Activated CD8-positive, alpha-beta memory T cell treated with anti-CD3 and anti-CD28 coated beads for 24 hours (primary cell): ENCODE measurements at places on chromosomes 1 and 21.

- DNase-seq: peak; percentile 85
Observed at GRCh38 chr1:32273391-32274208, 18.3 kb upstream of the HDAC1 start.

DNA sequence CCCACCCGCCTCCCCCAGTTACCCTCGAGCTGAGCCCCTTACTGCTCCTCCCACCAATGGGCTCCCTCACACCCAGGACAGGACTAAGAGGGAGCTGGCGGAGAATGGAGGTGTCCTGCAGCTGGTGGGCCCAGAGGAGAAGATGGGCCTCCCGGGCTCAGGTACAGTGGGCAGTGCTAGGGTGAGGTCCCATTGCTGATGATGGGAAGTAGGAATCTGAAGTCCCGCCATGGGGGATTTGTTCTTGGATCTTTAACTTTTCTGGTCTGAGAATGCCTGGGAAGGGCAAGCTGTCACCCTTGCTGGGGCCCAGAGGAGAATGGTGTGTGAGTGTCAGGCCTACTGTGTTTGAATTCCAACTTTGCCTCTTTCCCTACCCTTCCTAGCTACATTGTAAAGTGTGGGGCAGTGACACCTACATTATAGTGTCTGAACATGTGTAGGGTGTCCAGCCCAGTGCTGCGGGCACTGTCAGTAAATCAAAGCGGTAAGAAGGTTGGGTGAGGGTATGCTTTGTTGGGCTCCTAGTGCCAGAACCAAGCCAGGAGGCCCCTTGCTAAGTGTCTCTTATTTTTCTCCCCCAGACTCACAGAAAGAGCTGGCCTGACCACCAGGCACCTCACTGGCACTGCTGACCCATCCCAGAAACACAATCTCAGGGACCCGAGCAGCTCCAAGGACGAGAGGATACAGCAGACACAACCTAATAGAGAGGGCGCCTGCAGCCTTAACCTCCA is 44.7 kb downstream of the YARS1 start:
- DNase-seq: no peak

GRCh38 chr1:210830034-210831028 is 303.6 kb downstream of the KCNH1 start:
- no peak for DNase-seq

- DNase-seq: no peak
Observed at GRCh38 chr1:41955461-41956159, 36.9 kb upstream of the HIVEP3 start.

DNA sequence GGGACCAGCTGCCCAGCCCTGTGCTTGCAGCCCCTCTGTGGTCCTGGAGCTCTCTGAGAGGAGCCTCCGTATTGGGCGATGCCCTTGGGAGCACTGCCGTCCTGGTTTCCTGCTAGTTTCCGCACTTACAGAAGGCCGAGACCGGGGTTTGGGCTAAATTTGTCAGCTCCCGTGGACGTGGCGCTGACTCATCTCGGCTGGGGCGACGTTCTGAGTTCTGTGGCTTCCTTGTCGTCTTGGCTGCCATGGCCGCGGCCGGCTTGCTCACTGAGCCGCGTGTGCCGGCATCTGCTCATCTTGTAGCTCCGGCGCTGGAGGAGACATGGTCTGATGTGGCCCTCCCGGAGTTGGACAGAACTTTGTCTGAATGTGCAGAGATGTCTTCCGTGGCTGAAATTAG is 64.9 kb downstream of the PCNT start:
- no peak for DNase-seq

DNA sequence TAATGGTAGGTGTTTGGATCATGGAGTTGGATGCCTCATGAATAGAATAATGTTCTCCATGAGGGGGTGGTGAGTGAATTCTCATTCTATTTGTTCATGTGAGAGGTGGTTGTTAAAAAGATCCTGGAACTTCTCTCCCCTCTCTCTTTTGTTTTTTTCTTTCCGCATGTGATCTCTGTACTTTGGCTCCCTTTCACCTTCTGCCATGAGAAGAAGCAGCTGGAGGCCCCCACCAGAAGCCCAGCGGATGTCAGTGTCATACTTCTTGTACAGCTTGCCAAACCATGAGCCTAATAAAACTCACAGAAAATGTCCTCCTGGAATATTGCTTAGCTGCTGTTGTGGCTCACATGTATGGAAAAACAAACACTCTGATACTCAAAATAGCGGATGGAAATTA is 1212.3 kb upstream of the NCAM2 start:
- DNase-seq: no peak

DNA sequence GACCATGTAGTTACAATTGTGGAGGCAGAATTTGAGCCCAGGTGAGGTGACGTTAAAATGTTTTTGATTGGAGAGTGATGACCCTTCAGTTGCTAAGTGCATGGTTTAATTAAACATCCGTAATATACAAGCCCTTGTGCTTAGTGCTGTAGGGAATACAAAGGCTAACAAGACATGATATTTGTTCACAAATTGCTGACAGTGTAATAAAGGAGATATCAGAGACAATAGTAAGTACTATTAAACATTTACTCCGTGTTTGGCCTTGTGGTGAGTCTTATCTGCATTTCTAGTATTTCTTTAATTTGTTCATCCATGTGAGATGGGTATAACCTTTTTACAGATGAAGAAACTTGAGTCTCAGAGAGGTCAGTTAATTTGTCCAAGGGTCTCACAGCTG is 37.9 kb downstream of the RLF start:
- no peak for DNase-seq

GRCh38 chr1:245404952-245405351 is 250.2 kb downstream of the KIF26B start:
- no peak for DNase-seq

- no peak for DNase-seq
Observed at GRCh38 chr1:119549719-119550132, 42.7 kb downstream of the HSD3B1 start.

- no peak for DNase-seq
Observed at GRCh38 chr1:152374451-152374850, 14.6 kb upstream of the FLG2 start.
